Stimulated activated CD4-positive, alpha-beta T cell treated with anti-CD3 and anti-CD28 coated beads, Interleukin-12 subunit alpha, Interleukin-12 subunit beta, amount 100 ng/mL, for 48 hours (primary cell): ENCODE measurements at places on chromosomes 16 and 17.

- DNase-seq: no peak
Measured at GRCh38 chr17:4719684-4720221, 9.3 kb downstream of the ARRB2 start.

GRCh38 chr17:64217249-64217691, 45.8 kb downstream of the TEX2 start:
- no peak for DNase-seq

- DNase-seq: no peak
Measured at GRCh38 chr16:2056681-2057407, 9.1 kb downstream of the TSC2 start.

GRCh38 chr17:31389657-31390381, 1.7 kb upstream of the RAB11FIP4 start:
- DNase-seq: no peak

- no peak for DNase-seq
Measured at GRCh38 chr17:4944163-4944553, 4.1 kb downstream of the RNF167 start.

GRCh38 chr17:5780476-5780875, 196.2 kb upstream of the NLRP1 start:
- no peak for DNase-seq

DNA sequence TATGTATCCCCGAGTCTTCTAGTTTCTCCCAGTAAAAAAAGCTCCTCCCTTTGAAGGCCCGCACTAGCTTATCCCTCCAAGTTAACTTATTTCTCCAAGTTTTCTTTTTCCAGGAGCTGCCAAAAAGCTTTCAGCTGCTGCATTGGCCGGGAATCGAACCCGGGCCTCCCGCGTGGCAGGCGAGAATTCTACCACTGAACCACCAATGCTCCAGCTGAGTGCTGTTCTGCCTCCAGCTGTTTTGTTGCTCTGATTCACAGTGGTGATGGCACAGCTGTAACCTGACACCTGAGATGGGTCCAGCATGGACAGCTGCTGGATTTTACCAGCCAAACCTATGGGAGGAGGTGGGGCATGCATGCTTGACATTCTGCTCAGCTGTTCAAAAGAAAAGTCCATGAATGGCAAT, 22.1 kb downstream of the VAC14 start:
- no peak for DNase-seq

DNA sequence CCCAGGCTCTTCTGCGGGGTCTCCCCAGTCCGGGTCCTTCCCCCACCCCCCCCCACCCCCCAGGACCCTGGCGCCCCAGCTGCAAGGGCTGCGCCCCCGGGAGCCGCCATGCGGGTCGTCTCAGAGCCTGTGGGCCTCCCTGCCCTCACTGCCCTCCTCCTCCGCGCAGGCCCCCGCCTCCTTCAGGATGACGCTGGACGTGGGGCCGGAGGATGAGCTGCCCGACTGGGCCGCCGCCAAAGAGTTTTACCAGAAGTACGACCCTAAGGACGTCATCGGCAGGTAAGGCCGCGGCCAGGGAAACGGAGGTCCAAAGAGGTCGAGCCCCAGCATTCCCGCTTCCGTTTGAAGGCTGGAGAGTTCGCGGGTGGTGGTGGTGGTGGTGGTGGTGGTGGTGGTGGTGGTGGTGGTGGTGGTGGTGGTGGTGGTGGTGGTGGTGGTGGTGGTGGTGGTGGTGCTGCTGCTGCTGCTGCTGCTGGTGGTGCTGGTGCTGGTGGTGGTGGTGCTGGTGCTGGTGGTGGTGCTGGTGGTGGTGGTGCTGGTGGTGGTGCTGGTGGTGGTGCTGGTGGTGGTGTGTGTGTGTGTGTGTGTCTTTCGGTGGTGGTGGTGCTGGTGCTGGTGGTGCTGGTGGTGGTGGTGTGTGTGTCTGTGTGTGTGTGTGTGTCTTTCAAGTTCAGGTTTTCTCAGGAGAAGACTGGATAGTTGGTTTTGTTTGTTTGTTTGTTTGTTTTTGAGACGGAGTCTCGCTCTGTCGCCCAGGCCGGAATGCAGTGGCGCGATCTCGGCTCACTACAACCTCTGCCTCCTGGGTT, 615 bp downstream of the PHKG2 start:
- peak; percentile 20 for DNase-seq

DNA sequence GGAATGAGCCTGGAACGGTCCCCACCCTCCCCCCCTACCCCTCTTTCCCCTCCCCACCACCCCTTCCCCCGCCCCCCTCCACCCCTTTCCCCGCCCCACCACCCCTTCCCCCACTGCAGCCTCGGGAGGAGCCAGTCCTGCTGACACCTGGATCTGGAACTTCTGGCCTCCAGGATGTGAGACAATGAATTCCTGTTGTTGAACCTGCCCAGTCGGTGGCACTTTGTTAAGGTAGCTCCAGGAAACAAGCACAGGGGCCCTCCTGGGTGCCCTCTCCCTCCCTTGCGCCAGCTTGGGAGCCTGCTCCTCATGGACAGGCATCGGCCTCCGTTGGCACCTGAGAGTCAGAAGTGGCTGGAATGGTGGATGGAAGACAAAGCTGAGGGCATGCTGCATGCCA, 152.4 kb upstream of the FOXF1 start:
- no peak for DNase-seq
